Caudate nucleus (tissue), 63 donors: ENCODE measurements at places on chromosomes 1 and 21.
A peak's percentile ranks its signal among the peaks of the same experiment; 100 is the strongest.

GRCh38 chr1:165353731-165354671 is 2.5 kb downstream of the LMX1A start:
- DNase-seq = no peak

GRCh38 chr21:19899645-19900044 is 1098.6 kb upstream of the NCAM2 start:
- no peak for DNase-seq

- no peak for DNase-seq
Measured at GRCh38 chr21:14875704-14876523, 188.9 kb downstream of the NRIP1 start.

GRCh38 chr1:29183287-29183686 is 1.6 kb upstream of the SRSF4 start:
- no peak for DNase-seq

DNA sequence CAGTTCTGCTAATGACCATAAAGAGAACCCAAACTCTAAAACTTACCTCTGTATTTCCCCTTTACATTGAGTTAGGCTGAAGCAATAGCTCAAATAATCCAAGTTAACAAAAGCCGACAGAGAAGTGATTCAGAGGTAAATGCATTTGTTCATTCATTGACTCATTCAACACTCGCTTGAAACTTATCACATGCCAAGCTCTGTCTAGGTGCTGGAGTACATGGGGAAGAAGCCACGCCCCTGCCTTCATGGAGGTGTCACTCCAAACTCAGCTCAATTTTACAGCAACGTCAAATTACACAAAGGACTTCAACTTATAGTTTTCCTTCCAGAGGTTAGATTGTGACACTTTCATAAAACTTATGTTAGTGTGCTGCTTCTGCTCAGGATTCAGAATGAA is 45.8 kb downstream of the SLC25A24 start:
- peak; percentile 43 for DNase-seq
